ENCODE measurements at places on chromosomes 1 and 21.
A peak's percentile ranks its signal among the peaks of the same experiment; 100 is the strongest.

GRCh38 chr21:22890656-22891055 lies 1892.4 kb downstream of the NCAM2 start:
- no peak for DNase-seq

GRCh38 chr21:21230672-21231071 lies 232.5 kb downstream of the NCAM2 start:
- peak; percentile 4 for DNase-seq

GRCh38 chr1:228336308-228337030 lies 70.2 kb downstream of the TRIM11 start:
- peak; percentile 10 for DNase-seq

- no peak for DNase-seq
Observed at GRCh38 chr1:230287674-230288315, 138.3 kb downstream of the PGBD5 start.

DNA sequence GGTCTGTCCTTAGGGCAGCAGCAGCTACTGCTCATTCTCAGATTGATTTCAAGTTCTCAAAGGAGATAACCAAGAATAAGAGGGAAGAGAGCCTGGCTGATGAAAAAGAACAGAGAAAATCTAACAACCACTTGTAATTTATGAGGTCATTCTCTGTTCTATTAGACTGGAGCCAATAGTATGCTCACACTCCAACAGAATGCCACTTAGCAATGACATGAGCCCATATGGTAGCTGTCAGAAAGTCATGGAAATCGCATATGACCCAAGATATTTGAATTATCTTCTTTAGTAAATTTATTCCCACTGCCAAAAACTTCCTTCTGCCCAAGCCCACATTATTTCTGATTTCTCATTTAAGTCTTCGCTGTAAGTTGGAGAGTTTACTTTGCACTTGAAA lies 53.7 kb upstream of the PLA2G4A start:
- DNase-seq: no peak

DNA sequence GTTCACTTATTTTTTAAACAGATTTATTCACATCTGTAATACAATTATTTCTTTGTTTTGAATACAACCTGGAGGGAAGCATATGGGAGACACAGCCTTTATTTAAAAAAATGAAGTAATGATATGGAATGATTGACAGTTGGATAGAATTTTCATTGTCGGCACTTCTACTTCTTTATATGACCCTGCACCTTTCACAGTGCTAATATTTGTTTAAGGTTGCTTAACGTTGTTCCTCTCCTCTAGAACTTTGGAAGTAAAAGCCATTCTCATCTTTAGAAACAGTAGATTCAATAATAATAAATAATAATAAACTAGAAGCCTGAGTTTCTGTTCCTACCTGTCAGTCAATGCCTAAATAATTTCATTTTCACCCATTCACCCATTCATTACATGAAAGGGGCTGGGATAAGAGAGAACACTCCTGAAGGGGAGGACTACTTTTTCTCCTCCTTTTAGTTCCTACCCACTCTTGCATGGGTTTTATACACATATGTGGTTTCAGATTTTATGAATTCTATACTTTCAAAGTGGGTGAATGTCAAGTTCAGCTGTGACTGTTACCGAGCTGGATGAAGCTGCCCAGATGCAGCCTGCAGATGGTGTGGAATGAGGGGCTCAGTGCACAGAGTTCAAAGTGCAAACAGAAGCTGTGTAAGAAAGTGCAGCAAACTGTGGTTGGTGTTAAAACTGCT lies 9.4 kb downstream of the RUNX1 start:
- DNase-seq: no peak

DNA sequence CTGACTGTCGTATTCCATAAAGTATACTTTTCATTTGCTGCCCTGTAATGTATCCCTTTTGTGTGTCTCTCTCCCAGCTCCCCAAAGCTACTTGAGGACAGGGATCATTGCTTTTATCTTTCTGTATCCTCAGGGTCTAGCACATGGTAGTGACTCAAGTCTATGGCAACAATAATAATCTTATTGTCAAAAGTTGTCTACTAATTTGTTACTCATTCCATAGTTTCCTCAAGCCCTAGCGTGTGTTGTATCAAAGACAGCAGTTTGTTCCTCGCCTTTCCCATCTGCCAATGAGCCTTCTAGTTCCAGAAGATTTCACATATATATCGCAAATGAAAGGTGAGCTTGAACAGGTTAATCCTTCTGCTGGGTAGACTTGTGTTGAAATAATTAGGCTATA lies 9.8 kb upstream of the SLC30A1 start:
- no peak for DNase-seq

DNA sequence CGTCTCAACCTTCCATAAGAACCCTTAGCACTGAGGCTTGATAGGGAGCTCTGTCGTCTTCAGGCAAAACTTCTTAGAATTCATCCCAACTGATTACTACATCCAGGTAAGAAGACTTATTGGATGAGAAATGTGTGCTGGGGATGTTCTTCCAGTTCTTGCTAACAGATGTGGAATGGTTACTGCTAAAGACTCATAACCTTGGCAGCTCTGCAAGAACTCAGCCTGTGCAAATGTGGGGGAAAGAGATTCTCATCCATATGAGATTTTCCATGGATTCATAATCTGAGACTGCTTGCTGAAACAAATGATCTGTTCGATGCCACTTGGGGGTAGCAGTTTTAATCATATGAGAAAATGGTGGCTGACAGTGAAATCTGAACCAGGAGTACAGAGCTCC lies 48.2 kb downstream of the NTPCR start:
- no peak for DNase-seq
